Caki2 (cell line): ENCODE measurements at places on chromosomes 6 and 20. TPM values are rescaled to one million over a fixed set of nuclear protein-coding genes. Genes with fewer than 3 reads are reported as not detected.

The COL21A1 gene
- total RNA-seq, result not detected in 2 replicates

The ALDH8A1 gene
- total RNA-seq, result 0.20 TPM in 1 of 2 replicates, not detected in the other

The NCR2 gene
- not detected in 2 replicates for total RNA-seq

The POPDC3 gene
- total RNA-seq, result 139 and 161 TPM in 2 replicates

The DDX39B gene
- 623 and 688 TPM in 2 replicates for total RNA-seq

The ZNF334 gene
- total RNA-seq, result 0.24 TPM in 1 of 2 replicates, not detected in the other

The NRM gene
- total RNA-seq, result 2.3 and 16.7 TPM in 2 replicates

The F13A1 gene
- not detected in 2 replicates for total RNA-seq

The UBD gene
- total RNA-seq, result 5.1 and 6.2 TPM in 2 replicates

The AGER gene
- 1.7 and 1.9 TPM in 2 replicates for total RNA-seq

DNA sequence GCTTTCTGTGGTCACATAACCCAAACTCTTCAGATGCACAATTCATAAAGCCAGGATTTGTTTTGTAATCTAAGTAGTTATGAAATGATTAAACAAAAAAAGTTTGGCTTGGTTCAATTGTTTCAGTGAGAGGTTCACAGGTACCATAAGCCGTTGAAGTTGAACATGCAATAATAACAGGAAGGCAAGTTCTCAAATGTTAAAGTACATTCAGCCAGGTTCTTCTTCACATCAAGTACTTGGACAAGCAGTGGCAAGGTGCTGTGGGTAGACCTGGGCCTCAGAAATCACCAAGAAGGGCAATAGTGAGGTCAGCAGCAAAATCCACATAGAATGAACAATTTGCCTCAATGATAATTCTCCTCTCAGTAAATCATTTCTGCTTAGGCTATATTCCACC, 175.5 kb downstream of the EPM2A start:
- no peak for DNase-seq

GRCh38 chr6:135318738-135319469, 137.8 kb downstream of the MYB start:
- DNase-seq, result no peak

DNA sequence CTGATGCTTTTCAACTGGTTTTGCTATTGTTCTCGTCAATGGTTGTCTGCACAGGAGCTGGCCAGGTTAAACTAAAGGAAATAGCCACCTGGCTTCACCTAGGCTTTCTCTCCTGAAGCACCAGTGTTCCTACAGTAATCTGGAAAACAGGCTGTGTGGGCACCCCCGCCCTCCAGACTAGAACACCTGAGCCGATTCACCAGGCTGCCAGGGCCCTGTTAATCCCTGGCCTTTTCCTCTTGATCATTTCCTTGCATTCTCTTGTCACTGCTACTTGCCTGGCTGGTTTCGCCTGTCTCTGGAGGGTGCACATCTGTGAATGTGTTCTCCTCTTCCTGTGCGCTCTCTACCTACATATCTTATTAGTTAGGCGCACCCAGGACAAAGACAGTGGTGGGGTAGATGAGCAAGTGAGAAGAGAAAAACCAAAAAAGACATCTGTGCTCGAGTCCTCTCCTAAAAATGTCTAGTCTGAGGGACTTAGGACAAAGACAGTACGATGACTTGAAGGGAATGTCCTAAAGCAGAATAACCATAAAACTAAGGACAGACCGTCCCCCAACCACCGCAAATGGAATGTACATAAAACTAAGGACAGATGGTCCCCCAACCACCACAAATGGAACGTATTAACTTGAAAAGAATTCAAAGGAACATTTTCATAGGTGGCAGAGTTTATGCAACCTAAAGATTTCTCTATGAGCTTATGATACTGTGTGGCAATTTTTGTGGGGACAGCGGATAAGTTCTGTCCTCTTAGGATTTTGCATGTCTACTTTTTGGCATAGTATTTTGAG, 45.9 kb upstream of the EMILIN3 start:
- no peak for DNase-seq

- DNase-seq, result no peak
Observed at GRCh38 chr6:98925831-98926230, 21.9 kb downstream of the FBXL4 start.

- DNase-seq, result no peak
Observed at GRCh38 chr6:142857233-142857761, 87.7 kb downstream of the HIVEP2 start.

- no peak for DNase-seq
Observed at GRCh38 chr6:20978151-20978614, 443.9 kb downstream of the CDKAL1 start.

DNA sequence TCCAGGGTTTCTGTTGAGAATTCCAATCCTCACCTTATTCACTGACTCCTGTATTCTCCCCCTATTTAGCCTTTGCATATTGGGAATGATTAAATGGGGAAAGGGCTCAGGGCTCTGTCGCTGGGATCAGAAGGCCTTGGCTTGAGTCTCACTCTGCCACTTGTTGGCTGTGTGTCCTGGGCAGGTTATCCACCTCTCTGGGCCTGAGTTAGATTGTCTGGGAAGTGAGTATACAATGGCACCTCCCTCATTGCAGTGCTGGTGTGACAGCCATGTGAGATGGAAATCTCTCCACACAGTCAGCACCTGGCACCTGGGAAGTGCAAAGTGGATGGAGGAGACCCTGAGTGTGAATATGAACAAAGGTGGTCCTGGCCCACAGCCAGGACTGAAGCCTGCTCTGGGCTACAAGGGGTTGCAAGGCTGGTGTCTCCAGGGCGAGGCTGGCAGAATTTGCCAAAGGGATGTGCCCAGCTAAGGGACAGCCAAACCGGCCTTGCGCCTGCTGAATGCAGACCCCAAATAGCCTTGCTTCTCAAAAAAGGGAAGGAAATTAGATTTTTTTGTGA, 200.0 kb upstream of the PMEPA1 start:
- DNase-seq, result no peak

DNA sequence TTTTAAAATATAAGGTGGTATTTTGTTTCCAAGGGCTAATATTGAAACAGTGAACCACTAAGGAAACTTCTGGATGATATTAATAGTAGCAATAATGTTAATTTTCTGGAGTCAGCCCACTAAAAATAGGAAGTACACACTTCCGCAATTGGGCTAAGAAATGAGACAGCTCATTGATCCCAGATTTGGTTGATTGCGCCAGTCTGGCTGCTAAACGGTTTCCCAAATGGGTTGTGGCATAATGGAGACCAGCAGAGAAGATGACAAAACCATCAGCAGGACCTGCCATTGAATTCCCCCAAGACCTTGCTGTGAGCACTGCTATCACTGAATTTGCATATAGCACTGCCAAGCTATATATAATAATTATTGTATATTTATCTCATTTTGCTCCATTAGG, 71.2 kb upstream of the SGK1 start:
- no peak for DNase-seq

- no peak for DNase-seq
Observed at GRCh38 chr20:33840759-33841435, 29.7 kb downstream of the CHMP4B start.

DNA sequence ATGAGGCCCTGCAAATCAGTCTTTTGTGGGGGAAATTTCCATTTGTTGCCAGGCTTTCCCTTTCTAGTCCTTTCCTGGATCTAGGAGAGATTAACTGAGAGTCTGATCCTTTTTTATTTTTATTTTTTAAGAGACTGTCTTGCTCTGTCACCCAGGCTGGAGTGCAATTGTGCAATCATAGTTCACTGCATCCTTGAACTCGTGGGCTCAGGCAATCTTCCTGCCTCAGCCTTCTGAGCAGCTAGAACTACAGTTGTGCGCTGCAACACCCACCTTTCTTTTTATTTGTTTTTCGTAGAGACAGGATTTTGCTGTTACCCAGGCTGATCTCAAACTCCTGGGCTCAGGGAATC, 22.9 kb downstream of the OR2B2 start:
- DNase-seq, result peak; percentile 33

DNA sequence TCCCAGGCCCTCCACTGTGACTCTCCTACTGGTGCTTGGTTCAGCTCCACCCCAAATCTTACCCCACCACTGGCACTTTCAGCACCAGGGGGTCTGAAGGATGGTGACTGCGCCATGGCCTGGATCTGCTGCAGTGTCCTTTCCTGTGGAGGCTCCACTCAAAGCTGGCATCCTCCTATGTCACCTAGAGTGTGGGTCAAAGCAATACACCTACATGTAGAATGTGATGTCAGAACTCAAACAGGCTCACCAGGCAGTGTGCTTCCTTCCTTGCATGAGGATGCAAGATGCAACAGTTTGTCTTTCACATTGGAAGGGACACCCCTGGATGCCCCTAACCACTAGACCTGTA, 32.8 kb upstream of the MICB start:
- DNase-seq, result no peak

- DNase-seq, result no peak
Observed at GRCh38 chr20:19709635-19710335, 48.3 kb upstream of the RIN2 start.

DNA sequence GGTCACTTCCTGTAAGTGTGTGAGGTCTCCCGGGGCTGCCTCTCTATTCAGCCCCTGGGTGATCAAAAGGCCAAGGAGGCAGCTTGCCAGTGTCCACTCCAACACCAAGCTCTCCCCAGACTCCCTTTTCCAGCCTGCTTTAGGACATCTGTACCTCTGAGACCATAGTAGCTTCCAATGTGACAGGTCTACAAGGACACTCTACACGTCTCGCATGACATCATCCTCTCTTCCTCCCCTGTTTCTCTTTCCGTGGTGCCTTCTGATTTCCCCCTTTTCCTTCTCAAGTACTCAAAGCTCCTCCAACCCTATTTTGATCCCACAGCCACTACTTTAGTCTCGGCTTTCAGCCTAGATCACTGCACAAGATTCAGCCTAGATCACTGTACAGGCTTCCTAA, 26.4 kb downstream of the HLA-F start:
- no peak for DNase-seq
